ENCODE measurements at places on chromosomes 16 and 17.

DNA sequence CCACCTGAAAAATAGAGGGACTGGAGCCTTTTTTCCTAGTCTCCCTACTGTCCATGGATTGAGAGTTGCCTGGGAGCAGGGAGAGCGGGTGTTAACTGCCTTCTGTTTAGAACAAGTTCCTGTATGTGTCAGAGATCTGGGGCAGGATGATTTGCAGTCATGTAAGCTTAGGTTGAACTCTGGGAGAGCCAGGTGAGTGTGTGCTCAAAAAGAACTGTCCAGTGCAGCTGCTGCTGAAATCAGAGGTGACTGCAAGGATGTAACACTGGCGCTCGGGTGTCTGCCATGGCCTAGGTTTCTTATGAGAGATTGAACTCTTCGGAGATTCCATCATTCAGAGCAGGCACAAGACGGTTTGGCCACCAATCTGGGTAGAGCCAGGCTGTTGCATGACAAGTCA is 432.5 kb downstream of the CDH13 start:
- no peak for DNase-seq

DNA sequence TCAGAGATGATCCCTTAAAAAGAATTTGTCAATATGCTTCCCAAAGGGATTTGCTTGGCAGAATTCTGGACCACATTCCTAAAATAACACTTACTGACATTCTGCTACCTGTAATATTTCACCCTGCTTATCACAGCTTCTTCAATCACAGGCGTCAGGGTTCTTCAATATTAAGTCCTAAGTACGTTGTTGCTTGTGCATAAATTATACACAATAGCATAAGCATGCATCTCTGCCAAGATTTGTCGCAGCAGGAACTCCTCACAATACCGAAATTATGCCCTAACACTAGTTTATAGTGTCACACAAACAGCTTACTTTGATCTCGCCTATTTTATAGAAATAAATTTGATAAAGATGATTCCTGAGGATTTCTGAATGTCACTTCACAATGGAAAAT is 48.9 kb downstream of the UBE2G1 start:
- no peak for DNase-seq

GRCh38 chr16:75109732-75110243 is 6.8 kb downstream of the LDHD start:
- DNase-seq: peak; percentile 35

DNA sequence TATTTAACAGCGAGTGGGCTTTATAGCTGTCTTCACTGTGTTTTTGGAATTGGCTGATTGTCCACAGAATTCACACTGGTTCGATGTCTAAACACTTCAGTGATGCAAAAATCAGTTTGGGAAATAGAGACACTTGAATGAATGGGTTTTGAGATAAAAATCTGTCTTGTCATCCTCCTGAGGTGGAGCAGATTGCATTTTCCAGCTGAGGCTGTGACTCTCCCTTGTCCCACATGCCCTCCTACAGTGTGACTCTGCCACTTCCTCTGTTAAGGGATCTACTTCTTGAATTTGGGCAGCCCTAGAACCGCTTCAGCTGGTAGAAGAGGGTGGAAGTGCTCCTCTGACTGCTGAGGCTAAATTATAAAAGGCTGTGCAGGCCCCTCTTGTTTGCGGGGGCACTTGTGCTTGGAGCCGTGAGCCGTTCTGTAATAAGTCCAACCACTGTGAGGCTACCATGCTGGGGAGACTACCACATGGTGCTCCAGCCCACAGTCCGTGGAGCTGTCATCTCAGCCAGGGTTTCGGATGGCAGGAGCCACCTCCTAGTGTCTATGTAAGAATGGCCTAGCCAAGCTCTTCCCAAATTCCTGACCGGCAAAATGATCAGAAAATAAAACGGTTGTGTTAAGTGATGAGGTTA is 175.9 kb downstream of the SPECC1 start:
- DNase-seq: peak; percentile 1

GRCh38 chr16:78230832-78231231 is 131.4 kb downstream of the WWOX start:
- no peak for DNase-seq

- no peak for DNase-seq
Measured at GRCh38 chr17:70169709-70170597, 621 bp downstream of the KCNJ2 start.

DNA sequence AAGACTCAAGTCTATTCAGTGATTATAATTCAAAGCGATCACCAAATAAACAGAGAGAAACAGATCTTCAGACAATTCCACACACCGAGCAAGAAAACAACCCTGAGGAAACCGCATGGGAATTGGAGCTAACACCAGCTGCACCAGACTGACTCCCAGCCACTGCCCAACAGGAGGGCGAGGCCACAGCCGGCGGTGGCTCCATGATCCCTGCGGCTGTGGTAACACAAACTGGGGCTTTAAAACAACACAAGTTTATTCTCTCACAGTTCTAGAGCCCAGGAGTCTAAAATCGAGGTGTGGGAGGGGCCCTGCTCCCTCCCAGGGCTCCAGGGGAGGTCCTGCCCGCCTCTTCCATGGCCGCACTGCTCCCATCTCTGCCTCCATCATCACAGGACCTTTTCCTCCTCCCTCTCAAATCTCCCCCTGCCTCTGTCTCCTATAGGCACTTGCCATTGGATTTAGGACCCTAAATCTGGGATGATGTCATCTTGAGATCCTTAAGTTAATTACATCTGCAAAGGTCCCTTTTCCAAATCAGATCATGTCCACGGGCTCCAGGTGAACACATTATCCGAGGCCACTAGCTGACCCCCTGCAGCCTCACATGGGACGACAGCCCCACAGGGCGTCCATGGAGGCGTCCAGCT is 9.7 kb upstream of the HEXD start:
- DNase-seq: no peak

DNA sequence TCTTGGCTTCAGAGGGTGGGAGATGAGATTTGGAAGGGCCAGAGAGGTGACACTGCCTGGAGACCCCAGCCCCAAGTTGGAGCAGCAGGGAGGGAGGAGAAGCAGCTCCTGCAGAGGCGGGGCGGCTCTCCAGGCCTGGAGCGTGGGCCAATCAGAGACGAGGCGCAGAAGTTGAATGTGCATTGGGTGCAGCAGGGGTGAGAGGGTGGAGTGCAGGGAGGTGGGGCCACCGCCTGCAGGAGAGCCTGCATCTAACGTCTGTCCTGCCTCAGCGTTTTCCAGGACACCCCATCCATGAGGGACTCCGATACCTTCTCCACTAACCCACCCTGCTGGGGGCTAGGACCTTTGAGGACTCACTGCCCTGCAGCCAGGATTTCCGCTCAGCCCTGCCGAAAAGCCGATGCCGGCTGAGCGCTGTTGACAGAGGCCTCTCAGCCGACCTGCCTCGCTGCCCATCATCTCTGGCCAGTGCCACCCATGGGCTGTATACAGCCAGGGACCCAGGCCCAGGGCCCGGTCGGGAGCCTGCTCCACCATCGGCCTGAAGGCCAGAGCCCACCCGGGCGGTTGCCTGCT is 146.2 kb downstream of the ENGASE start:
- no peak for DNase-seq

DNA sequence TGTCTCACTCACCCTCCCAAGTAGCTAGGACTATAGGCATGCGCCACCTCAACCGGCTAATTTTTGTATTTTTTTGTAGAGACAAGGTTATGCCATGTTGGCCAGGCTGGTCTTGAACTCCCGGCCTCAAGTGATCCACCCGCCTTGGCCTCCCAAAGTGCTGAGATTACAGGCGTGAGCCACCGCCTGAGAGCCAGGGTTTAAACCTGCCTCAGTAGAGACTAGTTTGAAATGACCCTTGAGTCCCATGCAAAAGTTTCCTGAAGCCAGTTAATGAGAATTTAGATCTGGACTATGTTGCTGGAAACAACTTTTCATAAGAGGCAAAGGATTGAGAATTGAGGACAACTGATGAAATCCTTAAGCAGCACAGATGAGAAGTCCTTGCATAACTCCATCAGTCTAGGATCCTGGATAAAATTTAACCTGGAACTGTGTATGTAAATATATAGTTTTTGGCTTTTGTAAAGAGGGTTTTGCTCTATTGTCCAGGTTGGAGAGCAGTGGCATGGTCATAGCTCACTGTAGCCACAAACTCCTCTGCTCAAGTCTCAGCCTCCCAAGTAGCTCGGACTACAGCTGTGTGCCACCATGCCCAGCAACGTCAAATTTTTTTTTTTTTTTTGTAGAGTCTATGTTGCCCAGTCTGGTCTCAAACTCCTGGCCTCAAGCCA is 43.2 kb downstream of the CYB5B start:
- no peak for DNase-seq

- peak; percentile 56 for DNase-seq
Measured at GRCh38 chr16:50326835-50327465, 41.8 kb downstream of the BRD7 start.

GRCh38 chr17:73411313-73411747 is 99.5 kb upstream of the CDC42EP4 start:
- DNase-seq: no peak

DNA sequence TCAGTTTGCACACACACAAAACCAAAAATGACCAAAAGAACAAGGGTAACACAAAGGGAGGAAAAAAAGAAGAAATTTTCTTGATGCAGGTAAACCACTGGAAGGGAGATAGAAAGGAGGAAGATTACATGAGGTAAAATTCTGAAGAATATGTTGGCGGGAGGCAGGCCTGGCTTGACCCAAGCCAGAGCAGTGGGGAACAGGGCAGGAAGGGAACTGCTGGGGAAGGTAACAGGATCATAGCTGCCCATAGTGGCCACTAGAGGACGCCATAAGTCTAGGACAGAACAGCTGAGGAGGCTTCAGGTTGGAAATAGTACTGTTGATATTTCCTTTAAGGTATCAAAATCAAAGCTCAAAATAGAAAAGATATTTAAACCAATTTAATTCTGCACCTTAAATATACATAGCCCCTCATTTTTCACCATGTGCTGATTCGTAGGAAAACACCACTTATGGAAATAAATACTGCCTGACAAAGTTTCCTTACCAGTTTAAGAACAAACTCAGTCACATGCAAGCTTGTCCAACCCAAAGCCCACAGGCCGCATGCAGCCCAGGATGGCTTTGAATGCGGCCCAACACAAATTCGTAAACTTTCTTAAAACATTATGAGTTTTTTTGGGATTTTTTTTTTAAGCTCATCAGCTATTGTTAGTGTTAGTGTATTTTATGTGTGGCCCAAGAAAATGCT is 15.5 kb downstream of the VPS35 start:
- peak; percentile 78 for DNase-seq

DNA sequence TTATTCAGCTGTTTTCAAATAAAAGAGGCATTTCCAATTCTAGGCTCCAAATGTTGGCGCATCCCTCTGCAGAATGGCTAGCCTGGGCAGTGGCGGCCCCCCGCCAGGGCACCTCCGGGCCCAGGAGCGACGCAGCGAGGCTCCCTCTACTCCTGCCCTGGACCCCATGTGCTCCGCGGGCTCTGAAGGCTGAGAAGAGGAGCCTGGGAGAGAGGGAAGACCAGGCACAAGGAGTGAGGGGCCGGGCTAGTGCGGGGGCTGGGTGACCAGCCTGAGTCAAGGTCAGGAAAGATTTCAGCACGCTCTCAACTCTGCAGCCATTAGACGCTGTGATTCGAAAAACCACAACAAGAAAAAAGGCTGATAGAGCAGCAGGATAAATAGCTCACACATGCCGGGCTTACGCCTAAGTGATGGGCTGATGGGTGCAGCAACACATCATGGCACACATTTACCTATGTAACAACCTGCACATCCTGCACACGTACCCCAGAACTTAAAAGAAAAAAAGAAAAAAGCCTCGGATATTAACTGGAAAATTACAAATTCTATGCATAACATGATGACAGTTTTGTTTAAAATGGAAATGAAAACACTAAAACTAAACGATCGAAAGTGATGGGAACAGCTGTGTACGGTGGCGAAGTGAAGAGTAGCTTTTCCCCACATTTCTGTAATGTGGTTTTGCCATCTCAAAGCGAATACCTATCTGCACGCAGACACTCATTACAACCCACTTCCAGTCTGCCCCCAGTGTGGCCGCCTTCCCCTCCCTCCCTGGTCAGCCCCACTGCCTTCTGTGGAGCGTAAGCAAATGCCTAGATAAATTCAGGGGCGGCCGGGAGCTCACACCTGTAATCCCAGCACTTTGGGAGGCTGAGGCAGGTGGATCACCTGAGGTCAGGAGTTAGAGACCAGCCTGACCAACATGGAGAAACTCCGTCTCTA is 44.4 kb downstream of the MAP1LC3B start:
- DNase-seq: no peak

GRCh38 chr17:18226284-18226945 is 980 bp downstream of the LLGL1 start:
- no peak for DNase-seq

- DNase-seq: peak; percentile 42
Measured at GRCh38 chr17:78112518-78113471, 15.8 kb downstream of the TMC6 start.

DNA sequence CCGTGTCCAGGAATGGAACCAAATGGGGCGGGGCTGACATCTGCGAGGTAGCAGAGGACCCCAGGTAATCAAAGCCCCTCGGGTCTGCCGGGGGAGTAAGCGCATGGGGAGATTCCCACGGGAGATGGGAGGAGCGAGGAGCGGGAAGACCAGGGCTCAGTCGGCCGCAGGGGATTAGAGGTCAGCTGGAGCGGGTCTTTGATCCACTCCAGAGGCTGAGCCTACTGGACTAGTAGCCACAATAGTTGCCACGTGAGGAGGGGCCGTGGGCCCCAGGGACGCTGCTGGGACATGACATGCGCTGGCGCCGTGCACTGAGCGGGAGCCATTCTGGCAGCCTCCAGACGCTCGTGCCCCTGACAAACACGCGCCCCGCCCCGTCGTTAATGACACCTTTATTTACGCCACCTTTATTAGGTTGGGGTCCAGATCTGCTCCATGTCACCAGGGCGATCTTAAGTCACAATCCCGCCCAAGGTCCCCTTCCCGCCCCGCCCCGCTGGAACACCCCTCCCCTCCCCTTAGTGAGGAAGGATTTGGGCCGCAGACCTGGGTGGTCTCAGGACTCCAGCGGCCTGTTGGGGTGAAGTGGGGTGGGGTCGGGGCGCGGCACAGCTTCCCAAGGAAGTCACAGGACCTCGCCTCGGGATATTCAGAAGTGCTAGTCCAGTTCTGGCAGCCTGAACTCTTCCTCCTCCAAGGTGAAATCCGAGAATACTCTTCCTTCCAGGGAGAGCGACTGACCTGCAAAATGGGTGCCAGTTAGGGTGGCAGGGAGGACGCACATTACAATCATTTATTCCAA is 15.0 kb downstream of the PPY start:
- no peak for DNase-seq

GRCh38 chr16:23342083-23342640 is 40.1 kb downstream of the SCNN1B start:
- DNase-seq: no peak

- no peak for DNase-seq
Measured at GRCh38 chr16:74999219-74999608, 390 bp downstream of the ZNRF1 start.

DNA sequence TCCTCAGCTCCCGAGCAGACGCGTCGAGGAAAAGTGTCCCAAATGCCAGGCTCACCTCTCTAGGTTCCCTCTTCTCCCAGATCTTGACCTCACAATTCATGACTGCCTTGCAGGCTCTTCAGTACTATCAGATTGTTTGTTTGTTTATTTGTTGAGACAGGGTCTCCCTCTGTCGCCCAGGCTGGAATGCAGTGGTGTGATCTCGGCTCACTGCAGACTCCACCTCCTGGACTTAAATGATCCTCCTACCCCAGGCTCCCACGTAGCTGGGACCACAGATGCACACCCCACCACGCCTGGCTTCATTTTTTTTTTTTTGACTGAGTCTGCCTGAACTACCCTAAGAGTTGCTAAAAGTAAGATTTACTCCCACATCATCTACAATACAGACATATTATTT is 15.9 kb downstream of the TMEM235 start:
- DNase-seq: no peak
